GDM1 (cell line): ENCODE measurements at places on chromosomes 4 and X.

GRCh38 chr4:105191621-105192210 is 45.0 kb downstream of the TET2 start:
- no peak for DNase-seq

GRCh38 chr4:15990570-15991285 is 27.8 kb upstream of the FGFBP2 start:
- no peak for DNase-seq

GRCh38 chr4:62399242-62399641 is 1199.1 kb downstream of the ADGRL3 start:
- no peak for DNase-seq

DNA sequence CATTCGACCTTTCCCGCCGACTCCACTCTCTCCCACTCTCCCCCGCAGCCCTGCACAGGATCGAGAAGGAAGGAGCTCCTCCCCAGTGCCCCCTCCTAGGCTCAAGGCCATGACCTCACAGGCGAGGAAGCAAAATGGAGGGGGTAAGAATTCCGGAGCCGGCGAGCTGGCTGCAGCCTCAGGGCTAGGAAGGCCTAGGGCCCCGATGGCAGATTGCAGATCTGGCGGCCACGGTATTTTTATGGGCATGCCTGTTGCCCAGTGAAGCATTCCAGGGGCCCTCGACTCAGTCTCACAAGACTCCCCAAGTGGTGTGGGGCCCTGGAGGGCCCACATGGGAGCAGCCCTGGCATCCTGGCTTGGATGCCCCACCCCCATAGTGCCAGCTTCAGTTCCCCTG is 942 bp upstream of the L1CAM start:
- no peak for DNase-seq

DNA sequence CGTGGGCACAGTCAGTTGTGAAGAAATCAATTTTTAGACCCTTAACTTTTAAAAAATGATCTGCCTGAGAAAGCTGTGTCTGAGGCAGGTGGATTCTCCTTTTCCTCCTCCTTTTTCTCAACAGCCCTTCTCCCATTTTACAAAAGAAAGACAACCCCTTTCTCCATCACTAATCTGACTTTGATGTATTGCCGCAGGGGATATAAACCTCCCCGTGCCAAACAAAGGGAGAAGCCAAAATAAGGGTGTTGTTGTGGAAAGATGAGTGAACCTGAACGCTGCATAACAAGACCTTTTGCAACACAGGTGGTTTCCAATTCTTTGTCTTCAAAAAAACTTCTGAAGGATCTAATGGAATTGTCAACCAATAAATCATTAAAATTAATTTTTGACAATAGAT is 8.4 kb upstream of the FHL1 start:
- no peak for DNase-seq

GRCh38 chr4:181821039-181822004 is 421.9 kb upstream of the TENM3 start:
- no peak for DNase-seq

DNA sequence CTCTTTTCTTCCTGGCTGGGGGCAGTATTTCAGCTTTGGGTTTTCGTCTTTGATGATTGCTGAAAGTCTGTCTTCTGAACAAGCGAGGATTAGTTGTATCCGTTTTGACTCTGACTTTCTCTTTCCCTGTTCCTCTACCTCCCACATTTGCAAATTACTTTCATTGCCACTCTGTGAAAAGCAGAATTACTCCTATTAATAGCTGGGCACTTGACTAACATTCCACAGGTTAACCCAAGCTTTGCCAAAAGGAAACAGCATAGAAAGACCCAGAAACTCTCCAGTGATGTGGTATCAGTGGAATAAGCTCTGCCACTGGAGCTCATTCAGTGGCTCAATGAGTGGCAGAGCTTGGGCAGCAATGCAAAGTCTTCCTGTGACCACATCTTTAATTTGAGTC is 238.9 kb downstream of the PALLD start:
- DNase-seq: no peak

DNA sequence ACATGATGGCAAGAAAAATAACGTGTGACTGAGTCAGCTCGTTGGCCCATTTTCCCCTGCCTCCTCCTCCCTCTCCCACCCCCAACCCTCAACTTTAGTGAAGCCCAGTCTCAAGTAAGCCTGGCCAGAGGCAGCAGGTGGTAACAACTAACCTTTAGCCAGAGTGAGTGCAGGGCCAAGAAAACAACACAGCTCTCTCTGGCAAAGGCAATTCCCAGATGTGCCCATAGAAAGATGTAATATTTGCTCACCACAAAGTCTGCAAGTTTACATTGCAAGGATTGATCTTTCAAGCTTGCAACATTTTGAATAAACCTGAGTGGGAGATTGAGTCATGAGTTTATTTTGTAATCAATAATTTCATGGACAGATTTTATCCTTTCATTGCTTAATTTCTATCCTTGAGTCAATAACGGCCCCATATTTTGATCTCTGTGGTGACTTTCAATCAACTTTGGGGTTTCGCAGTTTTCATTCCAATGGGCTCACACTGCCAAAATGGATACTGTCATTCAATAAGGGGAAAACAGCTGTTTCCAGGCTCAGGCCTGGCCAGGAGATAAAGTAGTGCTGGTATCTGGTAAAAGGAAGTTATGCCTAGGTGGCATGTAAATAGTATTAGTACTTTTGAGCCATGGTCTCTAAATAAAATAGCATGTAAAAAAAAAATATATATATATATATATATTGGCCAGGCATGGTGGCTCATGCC is 130.7 kb upstream of the TMEM164 start:
- no peak for DNase-seq

- DNase-seq: no peak
Observed at GRCh38 chr4:147833254-147833653, 101.4 kb downstream of the ARHGAP10 start.

DNA sequence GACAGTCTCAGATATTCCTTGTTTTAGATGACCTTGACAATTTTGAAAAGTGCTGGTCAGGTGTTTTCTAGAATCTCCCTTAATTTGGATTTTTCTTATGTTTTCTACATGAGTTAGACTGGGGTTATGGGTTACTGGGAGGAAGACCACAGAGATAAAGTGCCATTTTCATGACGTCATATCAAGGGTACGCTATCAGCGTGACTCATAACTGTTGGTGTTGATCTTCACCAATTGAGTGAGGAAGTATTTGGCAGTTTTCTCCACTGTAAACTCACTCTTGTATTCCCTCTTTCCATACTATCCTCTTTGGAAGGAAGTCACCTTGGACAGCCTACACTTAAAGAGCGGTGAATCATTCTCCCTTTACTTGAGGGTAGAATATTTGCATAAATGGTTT is 56.9 kb downstream of the MAGEC1 start:
- no peak for DNase-seq

DNA sequence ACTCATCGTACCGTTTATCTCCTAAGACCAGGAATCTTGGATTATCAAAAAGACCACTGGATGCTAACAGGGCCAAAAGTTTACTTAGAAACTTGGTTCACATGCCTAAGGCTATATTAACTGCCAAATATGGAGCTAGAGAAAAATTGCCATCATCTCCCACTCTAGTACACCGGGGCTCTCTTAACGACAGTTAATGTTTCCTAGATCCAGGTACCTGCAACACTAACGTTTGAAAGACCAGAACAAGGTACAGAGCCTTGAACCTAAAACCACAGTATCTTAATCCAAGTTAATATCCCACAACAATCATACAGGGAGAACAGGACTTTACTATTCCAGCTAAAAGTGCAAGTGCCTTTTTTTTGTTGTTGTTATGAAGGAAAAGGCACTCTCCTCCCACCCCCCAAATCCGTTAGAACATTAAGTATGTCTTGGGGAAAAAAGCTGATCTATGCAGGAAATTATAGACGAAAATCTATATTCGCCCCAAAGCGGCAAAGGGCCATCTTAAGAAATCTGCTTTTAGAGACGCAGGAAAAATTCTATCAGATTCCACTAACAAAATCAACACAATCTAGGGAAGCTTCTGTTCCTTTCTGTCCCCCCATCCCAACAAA is 1.3 kb downstream of the G3BP2 start:
- no peak for DNase-seq

GRCh38 chr4:8251110-8251883 is 18.3 kb upstream of the HTRA3 start:
- DNase-seq: no peak

DNA sequence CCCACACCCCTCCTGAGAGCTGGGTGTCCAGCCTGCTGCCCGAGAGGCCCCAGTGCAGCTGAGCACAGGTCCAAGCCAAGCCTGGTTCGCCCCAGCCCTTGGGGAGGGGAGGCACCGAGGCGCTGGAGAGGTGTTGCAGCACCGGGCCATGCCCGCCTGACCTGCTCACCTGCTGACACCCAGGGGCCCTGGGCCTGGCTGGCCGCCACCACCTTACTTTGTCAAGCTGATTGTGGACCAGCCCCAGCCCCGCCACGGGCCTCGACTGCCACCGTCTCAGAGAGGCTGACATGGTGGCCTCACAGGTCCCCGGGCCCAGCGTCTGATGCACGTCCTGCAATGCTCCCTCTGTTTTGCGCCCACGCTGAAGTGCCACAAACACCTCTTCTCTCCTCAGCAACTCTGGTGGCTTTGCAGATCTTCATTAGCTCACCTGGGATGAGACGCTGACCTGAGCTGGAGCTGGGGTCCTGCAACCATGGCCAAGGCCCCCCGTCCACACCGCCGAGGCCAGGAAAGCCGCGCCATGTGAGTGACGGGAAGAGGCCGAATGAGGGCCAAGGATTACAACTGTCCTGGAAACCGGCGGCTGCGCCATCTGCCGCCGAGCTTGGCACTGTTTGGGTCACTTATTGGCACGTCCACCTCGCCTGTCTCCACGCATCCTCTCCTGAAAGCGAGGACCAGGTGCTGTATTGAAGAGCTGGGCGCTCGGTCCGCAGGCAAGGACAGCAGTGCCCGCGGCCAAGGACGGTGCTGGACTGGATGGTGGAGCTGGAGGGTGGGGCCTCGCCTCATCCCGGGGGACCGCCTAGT is 7.6 kb downstream of the CPLX1 start:
- DNase-seq: no peak

- no peak for DNase-seq
Observed at GRCh38 chrX:135489542-135489941, 30.9 kb upstream of the INTS6L start.

- DNase-seq: no peak
Observed at GRCh38 chrX:154408659-154409221, 314 bp downstream of the DNASE1L1 start.

DNA sequence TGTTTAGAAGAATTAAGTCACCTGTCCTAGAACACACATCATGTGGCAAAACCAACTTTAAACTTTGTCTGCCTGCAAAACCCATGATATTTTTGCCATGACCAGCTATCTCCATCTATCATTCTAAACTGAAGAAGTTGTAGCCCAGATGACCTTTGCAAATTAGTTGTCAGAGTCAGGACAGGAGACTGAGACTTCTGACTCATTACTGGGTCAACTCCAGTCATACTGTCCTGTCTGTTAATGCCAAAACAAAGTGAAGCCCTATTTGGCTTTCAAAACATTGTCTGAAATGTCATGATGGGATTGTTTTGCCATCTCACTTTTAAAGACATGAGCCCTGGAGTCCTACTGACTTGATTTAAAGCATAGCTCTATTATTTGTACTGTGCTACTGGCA is 365.7 kb upstream of the CPEB2 start:
- no peak for DNase-seq

DNA sequence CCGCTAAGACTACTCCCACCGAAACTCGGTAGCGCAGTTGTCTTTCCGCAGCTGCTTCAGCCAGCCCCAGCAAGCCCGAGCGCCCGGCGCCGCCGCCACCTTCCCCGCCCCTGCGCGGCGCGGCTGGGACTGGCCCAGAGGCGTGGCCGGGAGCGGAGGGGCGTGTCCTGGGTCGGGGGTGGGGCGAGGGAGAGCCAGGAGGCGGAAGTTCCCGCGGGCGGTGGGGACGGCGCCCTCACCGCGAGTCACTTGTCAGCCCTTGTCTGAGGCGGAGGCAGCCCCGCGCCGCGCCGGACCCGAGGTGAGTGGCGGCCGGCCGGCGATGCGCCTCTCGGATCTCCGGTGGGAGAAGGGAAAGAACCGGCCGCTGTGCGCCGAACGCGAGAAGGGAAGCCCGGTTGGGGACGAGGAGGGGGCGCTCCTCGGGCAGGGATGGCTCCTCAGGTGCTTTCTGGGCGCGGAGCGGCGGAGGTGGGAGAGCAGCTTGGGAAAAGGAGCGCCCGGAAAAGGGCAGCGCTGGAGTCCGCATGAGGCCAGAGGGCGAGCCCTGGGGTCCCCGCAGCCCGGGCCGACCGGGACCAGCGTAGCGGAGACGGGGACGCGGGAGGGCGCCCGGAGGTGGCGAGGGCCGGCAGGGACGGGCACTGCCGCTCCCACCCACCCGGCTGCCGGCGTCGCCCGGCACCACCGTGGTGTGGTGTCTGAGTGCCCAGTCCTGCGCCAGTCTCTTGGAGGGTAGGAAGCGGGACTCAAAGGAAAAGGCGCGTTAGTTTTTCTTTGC is at the start of gene PDLIM5:
TSS of gene PDLIM5 (plus strand) at position 248 of the 781 bp plus-strand sequence. CDS start 3,347 bp downstream, outside the sequence.
- peak; percentile 85 for DNase-seq

- no peak for DNase-seq
Observed at GRCh38 chr4:15444879-15445547, 17.2 kb downstream of the C1QTNF7 start.

- DNase-seq: peak; percentile 96
Observed at GRCh38 chrX:52934704-52935469, 23.4 kb downstream of the FAM156A start.

- no peak for DNase-seq
Observed at GRCh38 chr4:156771171-156771837, 200.3 kb downstream of the PDGFC start.

- DNase-seq: no peak
Observed at GRCh38 chrX:153922932-153923857, 2.9 kb downstream of the ARHGAP4 start.

DNA sequence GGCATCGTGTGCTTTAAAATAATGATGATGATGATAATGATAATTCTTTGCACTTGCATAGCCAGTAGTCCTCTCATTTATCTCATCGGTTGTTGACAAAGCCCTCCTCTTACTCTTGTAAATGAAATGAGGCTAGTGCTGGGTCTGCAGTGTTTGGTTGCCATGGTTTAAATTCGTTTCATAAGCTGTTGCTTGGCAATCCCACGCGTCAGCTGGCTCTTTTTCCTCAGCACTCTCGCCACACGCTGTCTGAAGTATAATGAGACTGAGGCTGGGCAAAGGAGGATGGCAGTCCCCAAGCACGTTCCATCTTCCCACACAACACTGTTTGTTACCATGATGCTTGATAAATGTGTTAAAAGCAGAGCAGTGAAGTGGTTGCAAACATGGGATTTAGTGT is 15.5 kb downstream of the PAGE4 start:
- no peak for DNase-seq

DNA sequence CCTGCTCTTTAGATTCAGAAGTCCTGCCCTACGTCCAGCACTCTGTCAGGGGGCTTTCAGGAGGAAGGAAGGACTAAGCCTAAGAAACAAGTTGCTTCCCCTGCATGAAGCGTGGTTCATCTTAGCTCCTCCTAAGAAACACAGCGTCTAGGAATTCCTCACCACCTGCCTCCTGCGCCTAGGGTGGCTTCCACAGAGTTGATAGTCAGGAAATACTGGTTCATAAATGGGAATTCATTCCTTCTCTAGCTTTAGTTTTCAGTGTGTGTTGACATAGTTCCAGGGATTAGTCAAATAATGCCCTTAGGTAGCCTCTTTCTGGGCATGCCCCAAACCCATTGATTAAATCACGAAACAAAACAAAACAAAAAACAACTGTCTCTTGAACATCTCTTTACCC is 1.7 kb upstream of the MXRA5 start:
- DNase-seq: no peak

GRCh38 chrX:21373001-21373400 is 1.2 kb upstream of the CNKSR2 start:
- DNase-seq: no peak

- no peak for DNase-seq
Observed at GRCh38 chr4:86778175-86778574, 71.0 kb downstream of the SLC10A6 start.
